ENCODE measurements at places on chromosomes 2 and 18.

- DNase-seq: no peak
Observed at GRCh38 chr2:233434666-233435330, 80.5 kb downstream of the DGKD start.

- DNase-seq: no peak
Observed at GRCh38 chr2:108958002-108958401, 31.0 kb downstream of the EDAR start.

- no peak for DNase-seq
Observed at GRCh38 chr18:1304392-1304992, 399.8 kb downstream of the ADCYAP1 start.

GRCh38 chr2:25596516-25597244 is 76.7 kb downstream of the DTNB start:
- no peak for DNase-seq

DNA sequence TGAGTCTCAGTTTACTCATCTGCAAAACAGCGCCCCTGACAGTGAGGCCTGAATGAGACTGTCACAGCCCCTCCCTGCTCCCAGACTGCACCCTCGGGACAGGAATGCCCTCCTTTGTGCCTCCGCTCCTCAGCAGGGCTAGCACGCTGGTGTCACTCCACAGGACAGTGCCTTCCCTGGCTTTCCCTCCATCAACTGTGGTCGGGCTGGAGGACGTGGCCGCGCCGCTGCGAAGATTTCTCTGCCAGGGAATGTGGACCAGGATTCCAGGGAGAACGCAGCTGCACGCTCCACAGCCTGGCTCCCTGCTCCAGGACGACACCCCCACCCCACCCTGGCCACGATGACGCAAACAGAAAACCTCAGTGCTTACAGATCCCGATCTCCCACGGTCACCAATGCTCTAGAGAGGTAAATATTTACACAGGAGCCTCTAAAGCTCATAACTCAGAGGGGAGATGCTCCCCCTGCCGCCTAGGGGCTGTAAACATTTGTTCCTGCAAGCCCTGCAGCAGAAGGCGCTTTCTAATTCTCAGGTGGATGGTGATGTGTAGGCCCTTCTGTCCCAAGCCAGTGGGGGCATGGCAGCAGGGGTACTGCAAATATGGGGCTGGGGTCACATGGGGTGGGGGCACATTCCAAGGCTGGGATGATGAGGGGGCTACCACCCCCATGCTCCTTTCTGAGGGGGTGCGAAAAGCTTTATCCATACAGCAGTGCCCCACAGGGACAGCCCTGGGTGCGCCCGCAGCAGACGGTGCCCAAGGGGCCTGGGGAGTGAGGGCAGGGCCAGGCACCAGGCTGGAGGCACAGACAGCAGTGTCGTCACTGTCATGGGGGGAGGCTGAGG is 12.4 kb downstream of the HS6ST1 start:
- DNase-seq: no peak

DNA sequence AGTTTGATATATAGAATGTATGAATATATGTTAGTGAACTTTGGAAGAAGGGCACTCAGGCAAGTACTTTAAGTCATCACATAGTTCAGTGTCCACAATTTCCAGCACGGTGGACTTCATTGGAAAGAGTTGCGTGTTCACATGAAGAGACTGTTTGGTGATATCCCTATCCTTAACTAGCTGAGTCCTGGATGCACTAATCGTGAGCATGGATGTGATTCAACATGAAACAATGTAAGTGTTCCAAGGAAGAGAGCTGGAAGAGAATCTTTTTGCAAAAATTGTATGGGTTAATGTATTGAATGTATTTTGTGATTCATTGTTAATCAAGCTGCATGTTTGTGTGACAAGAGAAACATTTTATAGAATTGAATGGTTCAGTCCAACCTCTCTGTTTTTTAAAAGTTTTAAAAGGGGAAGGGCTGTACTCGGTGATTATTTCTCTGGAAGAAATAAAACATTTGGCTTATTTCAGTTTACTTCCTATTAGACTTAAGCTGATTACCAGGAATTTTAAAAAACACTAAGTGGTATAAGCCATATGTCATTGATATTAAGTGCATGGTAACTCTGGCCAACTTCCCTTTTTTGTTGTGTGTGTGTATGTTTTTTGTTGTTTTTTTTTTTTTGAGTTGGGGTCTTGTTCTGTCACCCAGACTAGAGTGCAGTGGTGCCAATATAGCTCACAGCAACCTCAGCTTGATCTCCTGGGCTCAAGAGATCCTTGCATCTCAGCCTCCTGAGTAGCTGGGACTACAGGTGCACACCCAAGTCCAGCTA is 8.6 kb downstream of the XRCC5 start:
- DNase-seq: no peak

GRCh38 chr2:111642586-111643327 is 241.2 kb downstream of the ANAPC1 start:
- no peak for DNase-seq

DNA sequence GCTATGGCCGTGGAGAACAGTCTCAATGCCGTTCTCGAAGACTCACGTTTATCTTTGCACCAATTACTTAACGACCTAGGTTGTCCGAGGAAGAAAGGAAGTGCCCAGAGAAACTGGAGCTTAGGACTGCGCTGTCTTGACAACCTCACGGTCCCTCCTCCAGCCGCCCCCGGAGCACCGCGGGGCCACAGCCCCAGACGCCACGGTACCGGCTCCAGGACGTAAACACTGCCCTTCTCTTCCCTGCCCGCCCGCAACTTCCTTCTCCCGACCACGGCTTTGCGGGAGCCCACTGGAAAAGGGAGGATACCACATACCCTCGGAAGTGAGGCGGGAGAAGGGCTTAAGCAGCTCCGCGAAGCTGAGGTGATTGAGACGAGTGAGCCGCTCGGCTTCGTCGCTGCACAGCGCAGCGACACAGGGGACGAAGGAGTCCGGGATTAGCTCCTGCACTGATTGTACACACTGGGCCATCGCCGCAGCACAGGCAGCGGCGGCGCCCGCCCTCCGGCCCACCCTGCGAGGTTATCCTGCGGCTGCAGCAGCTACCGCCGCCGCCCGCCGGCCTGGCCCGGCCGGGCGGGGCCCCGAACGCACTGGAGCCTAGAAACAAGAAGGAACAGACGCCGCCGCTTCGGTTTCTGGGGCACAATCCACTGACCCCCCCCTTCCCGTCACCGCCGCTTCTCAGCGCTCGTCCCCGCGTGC is 483 bp downstream of the TRAPPC8 start:
- DNase-seq: peak; percentile 81

DNA sequence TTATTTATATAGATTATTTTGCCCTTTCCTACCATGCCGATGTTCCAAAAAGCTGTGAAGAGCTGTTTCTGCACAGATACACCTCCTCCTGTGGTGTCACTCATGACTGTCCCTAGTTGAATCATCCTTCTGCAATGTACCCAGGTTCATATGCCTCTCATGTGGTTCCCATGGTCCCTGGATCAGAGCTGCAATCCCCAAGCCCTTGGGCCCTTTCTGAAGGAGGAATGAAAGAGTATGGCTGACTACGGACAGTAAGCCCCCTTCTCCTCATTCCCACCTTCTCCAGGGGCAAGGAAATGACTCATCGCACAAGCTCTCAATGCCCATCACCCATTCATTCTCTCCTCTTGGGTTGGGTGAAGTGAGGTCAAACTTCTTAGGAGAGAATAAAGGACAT is 63.9 kb upstream of the ACVR1 start:
- DNase-seq: no peak

GRCh38 chr2:1642066-1642861 is 102.1 kb downstream of the PXDN start:
- DNase-seq: no peak

GRCh38 chr2:144595686-144596072 is 75.8 kb upstream of the ZEB2 start:
- DNase-seq: no peak

All from activated naive CD4-positive, alpha-beta T cell (primary cell).